ENCODE measurements at places on chromosomes 4 and X.
A peak's percentile ranks its signal among the peaks of the same experiment; 100 is the strongest.

GRCh38 chrX:152892999-152893891 is 4.6 kb upstream of the ZNF185 start:
- DNase-seq: no peak

DNA sequence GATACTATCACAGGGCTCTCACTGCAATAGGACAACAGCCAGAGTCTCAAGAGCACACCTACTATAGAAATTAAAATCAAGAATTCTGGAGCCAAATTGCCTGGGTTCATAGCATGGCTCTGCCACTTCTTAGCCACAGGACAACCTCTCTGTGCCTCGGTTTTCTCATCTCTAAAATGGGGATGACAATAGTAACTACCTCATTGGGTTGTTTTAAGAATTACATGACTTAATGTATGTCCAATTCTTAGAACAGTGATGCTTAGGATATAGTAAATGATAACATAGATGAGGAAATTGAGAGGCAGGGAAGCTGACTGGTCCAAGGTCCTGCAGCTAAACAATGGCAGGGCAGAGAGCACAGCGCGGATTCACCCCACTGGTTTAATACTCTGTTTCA is 11.0 kb upstream of the ODAPH start:
- no peak for DNase-seq

GRCh38 chr4:138118270-138118669 is 123.9 kb downstream of the SLC7A11 start:
- no peak for DNase-seq

DNA sequence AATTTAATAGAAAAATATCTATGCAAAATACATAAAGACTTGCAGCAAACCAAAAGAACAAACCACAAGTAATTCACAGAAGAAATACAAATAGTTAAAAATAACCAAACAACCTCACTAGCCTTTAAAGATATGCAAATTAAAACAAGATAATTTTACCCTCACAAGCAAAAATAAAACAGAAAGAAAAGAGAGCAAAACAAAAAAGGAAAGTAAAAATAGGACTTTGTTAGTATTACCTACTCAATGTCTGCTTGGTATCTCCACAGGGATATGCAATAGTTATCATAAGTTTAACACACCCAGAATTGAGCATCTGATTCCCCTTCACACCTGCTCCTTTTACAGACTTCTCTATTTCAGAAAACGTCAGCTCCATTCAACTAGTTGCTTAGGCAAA is 737.5 kb upstream of the MAGEB2 start:
- DNase-seq: no peak

GRCh38 chr4:10196191-10196590 is 79.6 kb upstream of the WDR1 start:
- DNase-seq: no peak

- DNase-seq: no peak
Observed at GRCh38 chr4:101322743-101323142, 24.6 kb downstream of the PPP3CA start.

DNA sequence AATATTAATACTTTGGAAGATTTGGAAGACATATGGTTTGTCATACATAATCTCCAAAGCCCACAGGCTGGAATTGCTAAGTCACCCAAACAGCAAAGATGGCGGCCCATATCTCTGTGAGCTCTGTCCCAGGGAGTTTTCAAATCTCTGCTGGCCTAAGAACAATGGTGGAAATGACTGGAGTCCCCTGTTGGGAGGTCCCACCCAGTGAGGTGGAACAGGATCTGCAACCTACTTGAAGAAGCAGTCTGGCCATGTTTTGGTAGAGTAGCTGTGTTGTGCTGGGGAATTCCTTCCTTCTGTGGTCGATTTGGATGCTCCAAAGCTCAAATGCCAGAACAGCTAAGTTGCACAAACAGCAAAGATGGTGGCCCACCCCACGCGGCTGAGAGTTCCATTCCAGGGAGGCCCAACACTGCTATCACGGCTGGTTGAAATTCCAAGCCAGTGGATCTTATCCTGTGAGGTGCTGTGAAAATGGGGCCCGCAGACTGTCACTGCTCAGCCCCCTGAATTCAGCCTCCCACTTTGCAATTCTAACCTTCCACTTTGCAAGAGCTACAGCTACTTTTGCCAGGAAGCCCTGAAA is 3.2 kb upstream of the UGT2B7 start:
- DNase-seq: no peak

GRCh38 chr4:18063079-18063478 is 41.5 kb upstream of the LCORL start:
- DNase-seq: no peak

GRCh38 chr4:143335979-143336780 is 496 bp upstream of the GAB1 start:
- peak; percentile 24 for DNase-seq

GRCh38 chr4:141346144-141346543 is 125.4 kb downstream of the ZNF330 start:
- no peak for DNase-seq

GRCh38 chr4:177008836-177009501 is 216.2 kb upstream of the VEGFC start:
- no peak for DNase-seq

- DNase-seq: no peak
Observed at GRCh38 chrX:48702032-48702431, 5.5 kb downstream of the SUV39H1 start.

GRCh38 chr4:140666889-140667614 is 89.1 kb downstream of the TBC1D9 start:
- no peak for DNase-seq

- DNase-seq: no peak
Observed at GRCh38 chr4:95516528-95517017, 32.2 kb downstream of the UNC5C start.

- DNase-seq: no peak
Observed at GRCh38 chr4:165542476-165542875, 163.7 kb downstream of the CPE start.

- no peak for DNase-seq
Observed at GRCh38 chr4:28385801-28386200, 1525.2 kb downstream of the STIM2 start.

DNA sequence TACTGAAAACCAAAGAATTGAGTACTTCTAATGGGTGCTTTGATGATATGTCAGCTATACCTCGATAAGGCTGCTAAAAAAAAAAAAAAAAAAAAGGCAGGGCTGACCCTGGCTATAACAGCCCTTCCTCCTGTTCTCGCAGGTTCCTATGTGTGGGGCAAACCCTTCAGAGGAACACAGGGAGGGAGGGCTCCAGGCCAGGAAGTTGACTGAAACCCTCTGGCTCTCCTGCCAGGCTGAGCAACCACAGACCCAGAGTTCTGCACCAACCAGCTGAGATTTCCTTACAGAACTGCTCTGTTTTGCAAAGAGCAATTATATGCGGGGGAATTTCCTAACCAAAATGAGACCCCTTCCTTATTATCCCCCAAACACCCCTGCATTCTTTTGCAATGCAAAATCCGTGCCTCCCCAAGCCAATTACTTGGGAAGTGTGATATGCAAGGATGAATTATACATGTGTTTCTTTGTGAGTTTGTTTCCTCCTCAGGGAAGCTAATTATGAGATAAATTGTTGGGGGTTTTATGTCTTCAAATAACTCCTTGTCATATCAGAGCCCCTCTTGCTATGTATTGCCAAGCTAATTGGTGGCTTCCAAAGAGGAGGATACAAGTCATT is 45.6 kb downstream of the PDHA1 start:
- no peak for DNase-seq

DNA sequence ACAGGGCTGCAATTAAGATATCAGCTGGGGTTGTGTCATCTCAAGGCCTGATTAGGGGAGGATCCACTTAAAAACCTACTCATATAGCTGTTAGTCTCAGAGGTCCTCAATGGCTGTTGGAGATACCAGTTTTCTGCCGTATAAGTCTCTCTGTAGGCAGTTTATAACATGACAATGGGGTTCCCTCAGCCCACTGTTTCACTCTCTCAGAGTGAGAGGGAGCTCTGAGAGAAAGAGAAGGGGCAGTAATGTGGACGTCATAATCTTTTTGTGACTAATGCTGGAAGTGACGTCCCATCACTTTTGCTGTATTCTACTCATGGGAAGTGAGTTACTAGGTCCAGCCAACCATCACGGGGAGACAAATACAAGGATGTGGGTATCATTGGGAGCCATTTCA is 70.3 kb downstream of the STIM2 start:
- no peak for DNase-seq

DNA sequence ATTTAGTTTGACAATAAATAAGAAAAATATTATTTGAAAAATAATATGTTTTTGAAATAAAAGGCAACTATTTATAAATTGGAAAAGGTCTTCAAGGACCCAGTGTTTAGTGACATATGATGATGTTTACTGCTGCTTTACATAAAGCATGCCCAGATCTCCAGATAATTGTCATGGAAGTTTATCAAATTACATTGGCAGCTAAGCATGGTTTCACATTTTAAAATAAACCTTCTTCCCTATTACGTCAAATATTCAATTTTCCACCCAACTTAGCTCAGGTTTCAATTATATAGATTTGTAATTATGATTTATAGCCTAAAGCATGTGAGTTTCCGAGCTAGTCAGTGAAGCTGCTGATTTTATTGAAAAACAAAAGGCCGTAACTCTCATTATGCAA is 417.2 kb downstream of the CFAP47 start:
- DNase-seq: no peak

- DNase-seq: no peak
Observed at GRCh38 chr4:8898419-8898818, 26.8 kb upstream of the HMX1 start.

- DNase-seq: no peak
Observed at GRCh38 chr4:15198070-15198727, 195.9 kb downstream of the CPEB2 start.

DNA sequence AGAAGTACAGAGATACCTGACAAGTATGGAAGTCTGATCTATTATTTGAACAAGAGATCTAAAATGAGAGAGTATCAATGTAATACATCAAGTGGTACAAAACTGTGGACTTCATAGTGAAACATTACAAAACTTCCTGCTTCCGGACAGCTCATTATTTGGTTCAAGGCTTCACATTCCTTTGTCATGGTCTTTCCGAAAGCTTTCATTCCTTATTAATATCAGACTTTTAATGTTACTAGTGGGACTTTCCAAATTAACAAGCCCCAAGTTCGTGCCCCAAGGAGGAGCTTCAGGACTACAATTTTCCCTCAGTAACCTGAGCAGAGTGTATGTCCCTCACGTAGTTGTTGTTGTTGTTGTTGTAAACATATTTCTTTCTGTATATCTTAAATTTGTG is 1.2 kb downstream of the CHIC2 start:
- no peak for DNase-seq

DNA sequence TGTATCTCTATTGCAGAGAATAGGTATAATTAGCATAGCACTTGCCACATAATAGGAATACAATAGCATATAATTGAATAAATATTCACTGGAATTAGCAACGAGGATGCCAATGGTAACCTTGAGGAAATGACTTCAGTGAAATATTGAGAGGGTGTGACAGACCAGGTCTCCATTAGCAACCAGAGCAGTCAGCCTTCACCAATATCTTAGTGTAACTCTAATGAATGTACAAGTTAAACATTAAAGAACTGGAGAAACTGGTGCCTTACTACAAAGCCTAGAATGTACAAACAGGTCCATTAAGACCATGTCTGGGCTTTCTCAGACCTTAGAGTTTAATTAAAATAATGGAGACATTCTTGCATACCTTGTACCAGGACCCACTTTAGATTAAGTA is 143.0 kb downstream of the MAGEB17 start:
- no peak for DNase-seq

- DNase-seq: no peak
Observed at GRCh38 chr4:107857741-107858140, 33.0 kb downstream of the SGMS2 start.

Measured in activated CD4-positive, alpha-beta memory T cell treated with anti-CD3 and anti-CD28 coated beads, Interleukin-2, amount 10 ng/mL, durations not matched to agents 7 days and 5 days (primary cell).